MM.1S (cell line): ENCODE measurements at places on chromosomes 1 and 21.

GRCh38 chr1:114454539-114454938 is 56.5 kb downstream of the TRIM33 start:
- no peak for DNase-seq

DNA sequence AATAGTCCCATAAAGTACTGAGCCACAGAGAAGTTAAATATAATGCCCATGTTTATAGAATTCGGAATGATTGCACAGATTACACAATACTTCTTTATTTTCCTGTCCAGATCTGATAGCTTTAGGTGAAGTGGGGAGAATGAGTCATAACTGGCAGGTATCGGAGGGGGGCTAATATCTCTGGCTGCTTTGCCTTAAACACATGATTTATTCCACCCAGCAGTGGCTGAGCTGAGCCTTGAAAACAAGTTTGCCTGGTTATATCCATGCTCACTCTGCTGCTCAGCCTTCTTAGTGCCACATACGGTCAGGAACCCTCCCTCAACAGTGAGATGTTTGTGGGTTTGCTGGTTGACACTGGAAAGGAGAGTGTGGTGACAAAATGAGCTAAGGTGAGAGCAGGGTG is 119.7 kb upstream of the ZNF648 start:
- DNase-seq = no peak

- DNase-seq = no peak
Measured at GRCh38 chr1:156112276-156113137, 2.0 kb upstream of the LMNA start.

- DNase-seq = no peak
Measured at GRCh38 chr1:218499011-218499691, 154.0 kb downstream of the TGFB2 start.

GRCh38 chr1:176009951-176010350 is 197.1 kb downstream of the COP1 start:
- DNase-seq = no peak

GRCh38 chr1:110771245-110772022 is 96.7 kb upstream of the KCNA3 start:
- no peak for DNase-seq
